T-helper 9 cell (primary cell): ENCODE measurements at places on chromosomes 2 and 18.

- DNase-seq: no peak
These were observed 36.4 kb downstream of the STK39 start for GRCh38 chr2:168210895-168211570.

GRCh38 chr2:12094134-12094533, 347.7 kb downstream of the LPIN1 start:
- DNase-seq: no peak

DNA sequence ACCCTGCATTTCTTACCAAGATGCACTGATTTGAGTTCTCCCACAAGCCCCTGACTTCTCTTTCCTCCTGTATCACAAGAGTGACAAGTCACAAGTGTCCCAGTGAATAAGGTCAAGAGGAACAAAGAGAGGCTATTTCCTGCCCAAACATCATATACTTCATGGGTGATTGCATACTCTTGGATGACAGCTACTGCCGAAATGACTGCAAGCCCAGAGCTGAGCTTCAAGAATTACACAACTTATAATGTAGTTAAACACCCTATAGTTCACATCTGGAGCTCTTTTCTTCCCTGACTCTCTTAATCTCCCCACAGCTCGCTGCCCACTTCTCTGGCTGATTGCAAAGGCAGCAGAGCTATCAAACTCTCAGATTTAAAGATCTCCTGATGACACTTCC, 289.7 kb upstream of the PARD3B start:
- no peak for DNase-seq

- no peak for DNase-seq
These were observed 515.5 kb upstream of the MYT1L start for GRCh38 chr2:2846332-2847208.

DNA sequence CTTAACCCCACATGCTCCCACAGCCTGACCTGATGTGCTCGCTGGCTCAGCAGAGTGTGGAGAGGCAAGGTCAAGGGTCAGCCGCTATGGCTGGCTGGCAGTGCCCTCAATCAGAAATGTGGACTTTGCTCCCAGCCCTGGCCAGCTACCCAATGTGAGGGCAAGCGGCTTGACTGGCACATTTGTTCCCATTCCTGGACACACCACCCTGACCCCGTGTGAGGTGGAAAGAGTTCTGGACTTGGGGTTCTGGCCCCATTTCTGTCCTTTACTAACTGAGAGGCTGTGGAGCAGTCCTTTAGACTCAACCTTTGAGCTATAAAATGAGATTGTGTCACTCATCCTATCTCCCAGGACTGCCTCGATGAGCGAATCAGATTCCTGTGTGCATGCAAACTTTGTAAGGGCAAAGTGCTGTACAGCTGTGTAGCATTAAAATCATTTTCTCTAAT, 9.1 kb downstream of the THNSL2 start:
- no peak for DNase-seq

GRCh38 chr2:73385123-73385503, 523 bp upstream of the ALMS1 start:
- no peak for DNase-seq

- no peak for DNase-seq
These were observed 87.7 kb upstream of the LYPD1 start for GRCh38 chr2:132757676-132758075.

DNA sequence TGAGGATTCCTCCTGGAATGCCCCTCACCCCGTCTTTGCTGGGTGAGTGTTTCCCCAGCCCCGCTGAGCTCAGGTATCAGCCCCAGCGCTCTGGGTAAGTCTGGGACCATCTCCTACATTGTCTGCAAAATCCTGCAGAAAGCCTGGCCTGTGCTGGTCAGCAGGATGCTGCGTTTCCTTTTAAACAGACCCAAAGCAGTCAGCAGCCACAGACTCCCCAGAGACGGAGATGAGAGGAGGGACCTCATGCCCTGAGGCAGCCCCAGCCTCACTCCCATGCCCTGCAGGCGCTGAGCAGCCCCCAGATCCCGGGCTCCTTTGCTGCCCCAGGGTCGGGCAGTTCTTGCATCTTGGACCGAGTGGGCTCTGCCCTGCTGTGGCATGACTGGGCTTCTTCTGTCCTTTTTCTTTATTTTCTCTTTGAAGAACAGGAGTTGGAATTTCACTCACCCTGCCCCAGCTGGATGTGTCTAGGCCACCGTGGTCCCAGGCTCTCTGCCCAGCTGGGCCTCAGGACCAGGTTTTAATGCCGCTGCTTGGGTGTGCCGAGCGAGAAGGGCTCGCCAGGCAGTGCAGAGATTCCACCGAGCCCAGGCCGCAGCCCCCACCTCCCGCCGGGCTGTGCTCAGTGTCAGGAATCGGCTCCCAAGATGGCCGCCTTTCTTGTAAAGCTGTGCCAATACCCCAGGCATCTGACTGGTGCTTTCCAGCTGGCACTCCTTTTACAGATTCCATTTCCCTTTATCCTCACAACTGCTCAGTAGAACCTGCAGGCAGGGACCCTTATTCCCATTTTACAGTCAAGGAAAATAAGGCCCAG, 43.6 kb downstream of the ODC1 start:
- no peak for DNase-seq
